ENCODE measurements at places on chromosomes 3 and 15.

- no peak for DNase-seq
Measured at GRCh38 chr3:106172780-106173179, 304.0 kb upstream of the CBLB start.

DNA sequence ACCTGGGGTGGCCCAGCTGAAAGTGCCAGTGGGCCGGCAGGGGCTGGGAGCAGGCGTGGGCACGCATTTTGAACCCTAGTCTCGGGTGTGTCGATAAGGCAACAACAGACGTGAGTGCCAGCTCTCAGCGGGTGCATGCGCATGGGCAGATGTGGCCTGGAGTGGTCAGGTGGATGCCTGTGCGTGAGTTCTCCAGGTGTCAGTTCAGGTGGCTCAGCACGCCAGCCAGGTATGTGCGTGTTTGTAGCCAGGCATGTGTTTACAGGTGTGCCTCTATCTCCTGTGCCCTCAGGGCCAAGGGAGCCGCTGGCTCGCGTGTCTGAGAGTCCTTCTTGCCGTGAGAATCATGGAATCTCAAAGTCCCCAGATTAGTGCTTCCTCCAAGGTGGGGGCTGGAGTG lies 14.8 kb downstream of the CYP1A2 start:
- DNase-seq: no peak

DNA sequence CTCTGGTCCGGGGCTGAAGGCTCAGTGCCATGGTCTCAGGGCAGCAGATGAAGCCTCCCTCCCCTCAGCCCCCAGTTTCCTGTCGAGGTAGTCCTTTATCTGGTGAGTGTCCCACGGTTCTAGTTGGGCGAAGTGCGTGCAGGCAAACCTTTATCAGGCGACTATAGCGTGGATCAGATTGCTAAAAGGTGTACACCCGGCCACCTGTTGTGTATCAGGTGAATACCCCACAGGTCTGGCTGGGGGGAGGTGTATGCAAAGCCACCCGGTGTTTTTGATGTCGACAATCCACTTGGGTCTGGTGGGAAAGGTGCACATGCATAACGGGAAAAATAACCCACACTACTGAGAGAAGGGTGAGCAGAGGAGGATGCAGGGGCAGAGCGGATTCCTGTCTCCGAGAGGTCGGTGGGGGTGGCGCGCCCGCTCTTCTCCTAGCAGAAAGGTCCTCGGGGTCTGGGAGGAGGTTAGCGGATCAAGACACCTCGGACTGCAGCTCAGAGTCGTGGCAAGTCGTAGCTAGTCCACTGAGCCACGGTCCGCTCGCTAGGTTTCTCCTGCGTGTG lies 507 bp downstream of the SLC12A6 start:
- DNase-seq: peak; percentile 22

DNA sequence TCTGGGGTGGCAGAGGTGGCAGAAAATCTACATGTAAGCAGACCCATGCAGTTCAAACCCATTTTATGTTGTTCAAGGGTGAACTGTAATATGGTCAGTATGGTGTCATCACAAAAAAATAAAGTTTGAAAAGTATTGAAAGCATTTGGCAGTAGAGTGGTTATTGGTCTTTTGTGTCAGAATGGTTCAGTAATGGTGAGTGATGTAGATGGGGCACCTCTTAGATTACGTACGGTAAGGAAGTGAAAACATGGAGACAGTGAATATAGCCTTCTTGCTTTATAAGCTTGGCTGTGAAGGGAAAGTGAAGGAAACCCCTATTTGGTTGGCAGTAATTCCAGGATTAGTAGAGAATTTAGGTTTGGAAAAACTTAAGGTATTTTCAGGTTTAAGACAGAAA lies 17.2 kb upstream of the CCNB2 start:
- DNase-seq: no peak

GRCh38 chr3:16587681-16588060 lies 17.6 kb downstream of the DAZL start:
- no peak for DNase-seq

- no peak for DNase-seq
Measured at GRCh38 chr3:187942658-187943241, 197.5 kb upstream of the BCL6 start.
